CD4-positive, alpha-beta T cell treated with Interleukin-6 at 100 ng/mL for 8 hours (primary cell): ENCODE measurements at places on chromosomes 1 and 21.

GRCh38 chr1:156491151-156491949, 9.2 kb downstream of the MEF2D start:
- DNase-seq, result no peak

DNA sequence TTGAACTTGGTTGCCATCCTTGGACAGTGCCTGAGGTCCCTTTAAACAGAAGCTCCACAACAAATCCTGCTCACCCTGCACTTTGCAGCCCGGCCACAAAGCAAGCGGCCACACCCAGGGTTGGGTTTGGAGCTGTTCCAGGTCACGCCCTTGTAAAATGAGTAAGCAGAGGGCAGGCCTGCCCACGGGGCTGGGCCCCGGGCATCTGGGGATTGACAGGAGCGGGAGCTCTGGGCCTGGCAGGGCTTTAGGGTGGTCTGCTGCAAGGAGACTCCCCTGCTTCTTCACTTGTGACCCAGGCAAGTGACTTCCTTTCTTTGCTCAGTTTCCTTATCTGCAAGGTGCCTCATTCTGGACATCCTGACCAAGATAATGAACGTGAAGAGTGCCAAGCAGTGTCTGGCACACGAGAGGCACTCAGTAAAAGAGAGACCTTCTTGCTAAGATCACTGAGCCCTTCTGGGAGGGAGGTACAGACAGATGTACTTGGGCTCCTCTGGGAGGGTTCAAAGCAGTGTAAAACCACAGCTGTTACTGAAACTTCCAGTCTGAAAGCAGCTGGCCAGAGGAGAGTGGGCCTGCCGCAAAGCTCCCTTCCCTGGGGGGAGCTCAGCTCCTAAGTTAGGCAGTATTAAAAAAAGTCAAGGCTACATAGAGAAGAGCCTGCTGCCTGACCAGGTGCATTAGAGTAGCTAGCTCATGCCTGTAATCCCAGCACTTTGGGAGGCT, 2.6 kb downstream of the E2F2 start:
- DNase-seq, result peak; percentile 83

DNA sequence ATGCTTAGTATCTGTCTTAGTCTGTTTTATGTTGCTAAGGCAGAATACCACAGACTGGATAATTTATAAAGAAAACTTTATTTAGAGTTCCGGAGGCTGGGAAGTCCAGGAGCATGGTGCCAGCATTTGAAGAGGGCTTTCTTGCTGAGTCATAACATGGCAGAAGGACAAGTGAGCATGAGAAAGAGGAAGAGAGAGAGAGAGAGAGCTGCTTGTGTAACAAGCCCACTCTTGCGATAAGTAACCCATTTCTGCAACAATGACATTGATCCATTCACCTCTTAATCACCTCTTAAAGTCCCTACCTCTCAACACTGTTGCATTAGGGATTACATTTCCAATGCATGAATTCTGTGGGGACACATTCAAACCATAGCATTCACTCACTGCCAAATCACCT, 11.7 kb upstream of the MYOCOS start:
- DNase-seq, result no peak

GRCh38 chr1:4854367-4854766, 200.0 kb downstream of the AJAP1 start:
- DNase-seq, result no peak

DNA sequence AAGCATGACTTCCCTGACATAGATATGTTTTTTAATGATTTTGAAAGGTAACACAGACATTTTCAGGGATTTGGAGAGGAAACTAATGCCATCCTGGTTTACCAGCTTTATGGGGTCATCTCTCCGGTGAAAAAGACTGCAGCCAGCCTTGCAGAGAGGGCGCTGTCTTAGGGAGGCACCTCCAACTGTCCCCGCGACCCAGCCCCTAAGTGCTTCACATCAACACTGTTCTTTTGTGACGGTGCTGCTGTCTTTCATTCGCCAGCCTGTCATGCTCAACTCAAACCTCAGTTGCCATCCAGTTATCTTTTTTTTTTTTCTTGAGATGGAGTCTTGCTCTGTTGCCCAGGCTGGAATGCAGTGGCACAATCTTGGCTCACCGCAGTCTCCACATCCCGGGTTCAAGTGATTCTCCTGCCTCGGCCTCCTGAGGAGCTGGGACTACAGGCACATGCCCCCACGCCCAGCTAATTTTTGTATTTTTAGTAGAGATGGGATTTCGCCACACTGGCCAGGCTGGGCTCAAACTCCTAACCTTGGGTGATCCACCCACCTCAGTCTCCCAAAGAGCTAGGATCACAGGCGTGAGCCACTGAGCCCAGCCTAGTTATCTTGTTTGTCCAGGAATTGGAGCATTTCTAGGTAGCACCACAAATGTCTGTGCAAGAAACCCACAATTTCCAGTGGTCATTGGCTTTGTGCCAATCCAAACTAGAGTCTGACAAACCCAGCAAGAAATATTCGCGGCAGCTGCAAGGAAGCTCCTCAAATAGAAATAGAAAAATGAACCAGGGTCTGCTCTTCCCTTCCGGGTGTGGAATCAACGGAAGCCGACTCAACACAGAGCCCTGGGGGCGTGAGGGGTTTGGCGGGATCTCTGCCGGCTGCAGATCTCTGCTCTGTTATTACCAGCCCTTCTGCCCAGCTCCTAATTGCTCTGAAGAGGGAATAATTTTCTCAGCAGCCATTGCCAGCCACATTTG, 24.2 kb downstream of the PDE9A start:
- DNase-seq, result no peak

GRCh38 chr1:1419813-1420653, 1.0 kb downstream of the ANKRD65 start:
- no peak for DNase-seq

GRCh38 chr1:76477156-76477555, 390.1 kb upstream of the ST6GALNAC5 start:
- DNase-seq, result no peak

DNA sequence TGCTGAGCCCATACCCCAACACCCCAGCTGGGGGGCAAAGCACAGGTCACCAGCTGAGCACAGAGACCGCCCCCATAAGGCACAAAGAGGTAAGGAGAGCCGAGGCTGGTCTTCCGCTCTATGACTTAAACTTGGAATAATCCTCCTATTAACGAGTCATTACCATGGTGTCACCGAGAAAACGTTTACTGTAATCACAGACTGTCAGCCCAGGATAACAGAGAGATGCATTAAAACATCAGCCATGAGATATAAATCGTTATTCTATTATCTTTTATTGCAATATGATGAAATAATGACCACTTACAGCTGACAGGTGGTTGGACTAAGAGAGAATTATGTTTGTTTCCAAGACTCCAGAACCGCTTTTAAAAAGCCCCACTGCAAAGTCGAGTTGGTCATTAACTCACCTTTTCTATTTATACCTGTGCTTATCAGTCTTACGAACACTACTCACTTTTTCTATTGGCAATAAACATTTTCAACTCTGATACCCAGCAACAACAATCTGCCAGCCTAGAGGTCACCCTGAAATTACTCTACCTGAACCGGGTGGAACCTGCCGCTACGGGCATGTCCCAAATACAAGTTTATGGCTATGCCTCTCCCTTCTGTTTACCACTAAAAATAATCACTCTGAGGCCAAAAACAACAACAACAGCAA, 21.5 kb downstream of the NPHP4 start:
- no peak for DNase-seq

GRCh38 chr1:177010211-177010825, 154.2 kb downstream of the ASTN1 start:
- DNase-seq, result no peak

DNA sequence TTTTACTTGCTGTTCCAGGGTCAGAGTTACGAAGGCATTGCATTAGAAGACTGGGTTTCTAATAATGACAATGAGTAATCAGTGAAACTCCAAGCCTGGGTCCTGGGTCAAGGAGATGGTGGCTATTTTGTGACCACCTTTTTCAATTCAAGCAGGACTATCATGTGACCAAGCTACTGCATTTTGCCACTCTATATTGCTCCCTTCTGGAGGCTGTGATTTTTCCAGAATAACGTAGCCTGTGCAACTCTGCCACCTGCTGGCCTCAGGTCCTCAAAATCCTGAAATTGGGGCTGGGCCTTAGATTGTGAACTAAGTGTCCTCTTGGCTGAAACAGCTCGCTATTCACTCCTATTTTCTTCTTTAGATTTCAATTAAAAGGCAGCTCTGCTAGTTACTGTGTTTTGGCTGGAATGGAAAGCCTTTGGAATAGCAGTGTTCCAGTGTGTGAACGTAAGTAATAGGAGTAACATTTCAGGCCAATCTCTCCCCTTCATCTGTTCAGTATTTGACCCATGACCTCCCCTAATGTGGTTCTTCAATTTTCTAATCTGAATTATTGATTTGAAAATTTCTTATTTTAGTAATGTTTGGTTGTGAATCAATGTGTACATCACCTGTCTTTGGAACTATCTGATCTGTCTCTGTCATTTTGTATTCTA, 52.9 kb upstream of the CD46 start:
- DNase-seq, result peak; percentile 3

DNA sequence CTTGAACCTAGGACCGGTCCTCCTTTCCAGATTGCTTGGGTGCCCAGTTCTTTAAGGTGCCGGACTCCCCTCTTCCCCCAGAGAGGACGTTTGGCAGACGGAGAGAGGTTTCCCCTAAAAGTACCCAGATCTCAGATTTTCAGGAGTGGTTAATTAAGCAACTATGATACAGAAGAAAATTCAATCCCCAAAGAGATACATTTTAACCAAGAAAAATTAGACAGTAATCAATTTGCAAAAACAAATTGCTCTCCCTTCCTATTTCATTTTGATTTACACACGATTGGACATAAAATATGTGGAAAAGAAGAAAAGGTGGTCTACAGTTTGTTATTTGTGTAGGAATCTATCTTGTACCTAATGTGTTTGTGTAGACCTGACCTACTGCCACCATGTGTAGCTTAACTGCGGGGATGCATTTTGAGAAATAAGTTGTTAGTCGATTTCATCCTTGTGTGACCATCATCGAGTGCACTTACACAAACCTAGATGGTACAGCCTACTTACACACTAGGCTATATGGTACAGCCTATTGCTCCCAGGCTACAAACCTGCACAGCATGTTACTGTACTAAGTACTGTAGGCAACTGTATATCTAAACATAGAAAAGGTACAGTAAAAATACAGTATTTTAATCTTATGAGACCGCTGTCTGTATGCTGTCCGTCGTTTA, 755 bp downstream of the RPAP2 start:
- DNase-seq, result no peak

DNA sequence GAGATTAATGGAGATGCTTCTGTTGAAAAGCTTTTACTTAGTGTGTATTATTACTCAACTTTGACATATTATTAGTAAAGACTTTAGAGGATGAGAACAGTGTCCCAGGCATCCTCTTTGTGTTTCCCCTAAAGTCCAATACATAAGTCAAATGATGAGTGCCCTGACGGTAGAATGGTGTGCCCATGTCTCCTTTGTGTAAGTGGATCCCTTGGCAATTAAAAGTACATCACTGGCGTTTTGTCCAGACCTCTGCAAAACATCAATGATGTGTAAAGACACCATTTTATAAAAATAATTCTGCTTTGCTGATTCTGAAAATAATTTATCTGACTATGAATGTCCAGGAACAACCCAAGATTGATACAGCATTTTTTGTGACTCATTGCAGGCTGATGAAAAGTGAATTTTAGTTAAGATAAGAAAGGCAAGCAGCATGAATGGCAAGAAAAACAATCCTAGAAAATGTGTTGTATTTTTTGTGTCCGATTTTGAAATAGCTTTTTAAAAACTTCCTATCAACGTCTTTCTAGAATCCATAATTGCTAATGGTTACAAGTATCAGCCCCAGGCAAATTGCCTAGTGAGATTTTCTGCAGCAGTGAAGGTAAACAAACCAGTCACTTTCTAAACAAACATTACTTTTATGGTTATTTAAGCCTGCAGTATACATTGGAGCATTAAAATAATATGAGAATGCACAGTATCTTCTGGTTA, 251.5 kb downstream of the PTPRC start:
- DNase-seq, result no peak

DNA sequence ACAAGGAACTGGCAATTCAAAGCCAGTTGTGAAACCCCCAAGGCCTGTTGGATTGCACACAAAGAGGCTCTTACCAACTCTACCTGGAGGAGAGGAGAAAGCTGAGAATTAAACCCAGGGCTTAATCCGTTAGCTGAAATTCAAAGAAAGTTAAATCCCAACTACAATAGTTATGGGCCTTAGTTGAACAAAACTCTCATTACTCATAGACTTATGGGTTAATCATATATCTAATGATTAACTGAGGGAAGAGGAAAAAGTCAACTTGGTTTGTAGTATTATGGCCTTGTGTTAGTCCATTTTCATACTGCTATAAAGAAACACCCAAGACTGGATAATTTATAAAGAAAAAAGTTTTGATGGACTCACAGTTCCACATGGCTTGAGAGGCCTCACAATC, 838.2 kb upstream of the ADGRL2 start:
- DNase-seq, result no peak

- DNase-seq, result no peak
Measured at GRCh38 chr1:247177755-247178154, 5.9 kb upstream of the ZNF124 start.

DNA sequence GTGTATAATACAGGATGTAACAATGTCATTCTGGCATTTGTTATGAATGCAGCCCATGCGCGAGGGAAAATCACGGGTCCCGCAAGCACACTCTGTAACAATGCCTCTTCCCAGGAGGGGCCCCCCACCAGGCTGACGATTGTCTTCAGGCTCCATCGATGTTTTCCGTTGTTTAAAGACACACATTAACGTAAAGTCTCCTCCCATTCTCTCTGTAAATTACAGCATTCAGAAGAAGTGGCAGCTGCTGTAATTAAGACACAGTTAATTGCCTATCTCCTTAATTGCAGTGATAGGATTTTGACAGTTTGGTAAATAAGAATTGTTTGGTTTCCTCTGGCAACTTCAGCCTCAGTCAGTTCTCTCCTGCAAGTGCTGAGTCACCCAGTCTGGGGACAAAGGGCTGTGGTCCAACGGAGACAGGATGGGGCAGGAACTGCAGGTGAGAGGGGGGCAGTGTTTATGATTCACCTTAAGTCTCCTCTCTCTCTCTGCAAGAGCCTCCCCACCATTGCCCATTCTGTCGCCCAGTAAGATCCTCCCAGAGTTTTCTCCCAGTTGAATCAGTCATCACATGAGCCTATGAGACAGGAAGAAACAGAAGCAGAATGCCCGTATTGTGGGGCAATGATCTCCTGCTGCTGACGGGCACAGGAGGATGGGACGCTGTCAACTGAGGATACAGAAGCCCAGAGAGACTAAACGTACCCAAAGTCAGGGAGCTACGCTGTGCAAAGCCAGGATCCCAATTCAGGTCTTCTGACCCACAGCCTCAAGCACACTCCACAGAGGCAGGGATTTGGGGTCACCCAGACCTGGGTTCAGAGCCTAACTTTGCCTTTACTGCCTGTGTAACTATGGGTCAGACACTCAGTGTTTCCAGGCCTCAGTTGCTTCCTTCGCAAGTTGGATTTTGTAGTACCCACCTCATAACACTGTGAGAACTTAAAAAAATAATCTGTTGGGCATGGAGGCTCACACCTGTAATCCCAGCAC, 110.0 kb downstream of the ADSS2 start:
- DNase-seq, result peak; percentile 30

GRCh38 chr1:220421508-220421907, 106.4 kb upstream of the MARK1 start:
- DNase-seq, result no peak

- no peak for DNase-seq
Measured at GRCh38 chr1:61395146-61395800, 312.9 kb downstream of the NFIA start.

- DNase-seq, result no peak
Measured at GRCh38 chr1:201791779-201792173, 37.2 kb upstream of the IPO9 start.
